ENCODE measurements at places on chromosomes 16 and 17. TPM values are rescaled to one million over a fixed set of nuclear protein-coding genes. Genes with fewer than 3 reads are reported as not detected.

G6PC1 gene
- not detected for total RNA-seq

SLC4A1 gene
- not detected for total RNA-seq

TNFSF13 gene
- 1.5 TPM for total RNA-seq

FAM83G gene
- total RNA-seq: 6.3 TPM

BLMH gene
- 27.5 TPM for total RNA-seq

ZNF287 gene
- total RNA-seq: 5.4 TPM

CCL7 gene
- 0.33 TPM for total RNA-seq

GP2 gene
- total RNA-seq: not detected

TP53TG3D gene
- total RNA-seq: 1.5 TPM

GRCh38 chr17:78774453-78774852 is 7.6 kb downstream of the CYTH1 start:
- no peaks in the 10 kb centered on the region for H3K36me3 ChIP-seq
- no peaks in the 10 kb centered on the region for H3K4me1 ChIP-seq
- H3K27ac ChIP-seq: no peak overlapping the region
- DNase-seq: no peak
- no peak overlapping the region for H3K4me3 ChIP-seq
- no peaks in the 10 kb centered on the region for H3K27me3 ChIP-seq

GRCh38 chr17:17487998-17488397 is 8.2 kb downstream of the RASD1 start:
- no peak overlapping the region for H3K4me3 ChIP-seq
- H3K4me1 ChIP-seq: no peaks in the 10 kb centered on the region
- H3K27me3 ChIP-seq: no peaks in the 10 kb centered on the region
- peaks cover 6% of the 10 kb centered on the region for H3K36me3 ChIP-seq
- no peak for DNase-seq

GRCh38 chr17:78767806-78768205 is 14.3 kb downstream of the CYTH1 start:
- no peaks in the 10 kb centered on the region for H3K4me1 ChIP-seq
- no peak overlapping the region for H3K4me3 ChIP-seq
- H3K27me3 ChIP-seq: no peaks in the 10 kb centered on the region
- no peak overlapping the region for H3K27ac ChIP-seq

- no peak for DNase-seq
- no peak overlapping the region for H3K4me3 ChIP-seq
- no peaks in the 10 kb centered on the region for H3K36me3 ChIP-seq
- no peaks in the 10 kb centered on the region for H3K27me3 ChIP-seq
- peaks cover 17% of the 10 kb centered on the region for H3K4me1 ChIP-seq
Observed at GRCh38 chr17:30375661-30376060, 3.1 kb upstream of the CPD start.

DNA sequence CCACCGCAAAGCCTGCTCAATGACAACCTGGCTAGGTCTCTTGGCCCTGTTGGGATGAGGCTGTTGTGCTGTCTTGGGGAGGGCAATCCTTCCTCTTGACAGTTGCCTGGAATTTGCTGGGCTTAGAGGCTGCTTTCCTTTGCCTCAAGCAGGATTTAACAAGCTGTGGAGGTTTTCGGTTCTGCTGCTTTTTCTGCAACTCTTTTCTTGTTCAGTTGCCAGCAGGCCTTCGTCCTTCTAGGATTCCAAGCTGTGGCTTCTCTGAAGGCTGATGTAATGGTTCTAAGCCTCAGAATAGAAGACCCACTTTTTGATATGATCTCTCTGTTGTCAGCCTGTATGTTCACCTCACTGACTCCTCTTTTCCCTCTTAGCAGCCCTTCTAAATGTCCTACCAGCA is 149.5 kb upstream of the HS3ST4 start:
- no peak overlapping the region for H3K4me3 ChIP-seq
- DNase-seq: no peak
- H3K27ac ChIP-seq: no peak overlapping the region

DNA sequence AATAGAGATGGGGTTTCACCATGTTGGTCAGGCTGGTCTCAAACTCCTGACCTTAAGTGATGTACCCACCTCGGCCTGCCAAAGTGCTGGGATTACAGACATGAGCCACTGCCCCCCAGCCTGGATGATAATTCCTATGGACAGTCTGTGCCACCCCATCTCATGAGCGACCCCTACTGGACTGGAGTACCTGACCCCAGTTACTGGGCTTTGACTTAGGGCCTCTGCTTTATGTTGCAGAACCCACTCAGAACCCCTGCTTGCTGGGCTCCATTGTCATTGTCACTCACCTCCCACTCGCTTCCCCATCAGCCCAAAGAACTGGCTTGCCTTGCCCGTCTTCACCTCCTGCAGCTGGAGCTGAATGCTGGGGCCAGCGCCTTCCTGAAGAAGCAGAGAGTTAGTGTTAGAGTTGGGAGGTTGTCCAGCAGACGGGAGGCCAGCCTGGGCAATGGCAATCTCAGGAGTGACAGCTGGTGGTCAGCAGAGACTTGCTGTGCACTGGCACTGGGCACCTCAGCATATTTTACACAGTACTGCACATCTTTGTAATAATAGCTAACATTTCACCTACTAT is 4.0 kb downstream of the TAC4 start:
- H3K27ac ChIP-seq: no peak overlapping the region
- H3K27me3 ChIP-seq: no peaks in the 10 kb centered on the region
- DNase-seq: no peak
- no peaks in the 10 kb centered on the region for H3K36me3 ChIP-seq
- H3K4me1 ChIP-seq: no peaks in the 10 kb centered on the region

GRCh38 chr17:7916385-7916682 is 245 bp upstream of the RNF227 start:
- peaks cover 3% of the 10 kb centered on the region for H3K36me3 ChIP-seq
- H3K27ac ChIP-seq: peak overlapping the region; percentile 82
- peak overlapping the region; percentile 51 for H3K4me3 ChIP-seq
- no peak for DNase-seq
- H3K27me3 ChIP-seq: no peaks in the 10 kb centered on the region

DNA sequence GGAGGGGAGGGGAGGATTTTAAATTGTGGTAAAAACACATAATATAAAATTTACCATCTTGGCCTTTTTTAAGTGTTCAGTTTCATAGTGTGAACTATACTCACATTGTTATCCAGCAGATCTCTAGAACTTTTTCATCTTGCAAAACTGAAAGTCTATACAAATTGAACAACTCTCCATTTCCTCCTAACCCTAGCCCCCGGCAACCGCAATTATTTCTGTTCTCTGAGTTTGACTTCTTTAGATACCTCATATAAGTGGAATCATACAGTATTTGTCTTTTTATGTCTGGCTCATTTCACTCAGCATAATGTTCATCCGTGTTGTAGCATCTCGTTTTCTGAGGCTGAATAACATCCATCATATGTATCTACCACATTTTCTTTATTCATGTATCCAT is 30.0 kb upstream of the MRTFB start:
- H3K27ac ChIP-seq: no peak overlapping the region
- H3K36me3 ChIP-seq: no peaks in the 10 kb centered on the region
- DNase-seq: no peak
- H3K27me3 ChIP-seq: no peaks in the 10 kb centered on the region
- H3K4me1 ChIP-seq: no peaks in the 10 kb centered on the region
- no peak overlapping the region for H3K4me3 ChIP-seq

DNA sequence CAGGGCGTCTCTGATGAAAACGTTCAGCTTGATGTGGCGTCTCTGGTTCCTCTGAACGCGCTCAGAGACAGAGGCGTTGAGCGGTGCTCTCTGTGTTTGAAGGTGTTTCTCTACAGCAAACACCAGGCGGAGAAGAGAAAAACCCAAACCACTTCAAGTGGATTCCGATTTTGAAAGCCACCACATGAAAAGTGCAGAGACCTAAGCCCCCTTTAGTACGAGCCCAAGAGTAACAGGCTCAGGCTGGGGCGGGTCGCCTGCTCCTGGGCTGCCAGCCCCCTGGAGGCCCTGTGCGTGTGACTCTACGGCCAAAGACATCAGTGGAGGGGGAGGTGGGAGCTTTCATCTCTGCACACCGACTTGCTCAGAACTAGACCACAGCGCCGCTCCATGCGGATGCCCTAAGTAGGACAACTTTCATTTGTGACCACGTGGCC is 328.4 kb downstream of the MAF start:
- no peaks in the 10 kb centered on the region for H3K36me3 ChIP-seq
- no peak overlapping the region for H3K4me3 ChIP-seq
- no peak for DNase-seq
- H3K27ac ChIP-seq: no peak overlapping the region
- no peaks in the 10 kb centered on the region for H3K4me1 ChIP-seq
- no peaks in the 10 kb centered on the region for H3K27me3 ChIP-seq

GRCh38 chr17:1487939-1488825 is 4.3 kb downstream of the MYO1C start:
- no peaks in the 10 kb centered on the region for H3K27me3 ChIP-seq
- peak overlapping the region; percentile 87 for H3K27ac ChIP-seq
- peak overlapping the region; percentile 43 for H3K4me3 ChIP-seq
- peak; percentile 84 for DNase-seq

GRCh38 chr17:27475981-27476895 is 20.0 kb downstream of the KSR1 start:
- DNase-seq: no peak
- H3K27ac ChIP-seq: no peak overlapping the region
- H3K27me3 ChIP-seq: no peaks in the 10 kb centered on the region
- H3K4me3 ChIP-seq: no peak overlapping the region
- H3K36me3 ChIP-seq: no peaks in the 10 kb centered on the region

DNA sequence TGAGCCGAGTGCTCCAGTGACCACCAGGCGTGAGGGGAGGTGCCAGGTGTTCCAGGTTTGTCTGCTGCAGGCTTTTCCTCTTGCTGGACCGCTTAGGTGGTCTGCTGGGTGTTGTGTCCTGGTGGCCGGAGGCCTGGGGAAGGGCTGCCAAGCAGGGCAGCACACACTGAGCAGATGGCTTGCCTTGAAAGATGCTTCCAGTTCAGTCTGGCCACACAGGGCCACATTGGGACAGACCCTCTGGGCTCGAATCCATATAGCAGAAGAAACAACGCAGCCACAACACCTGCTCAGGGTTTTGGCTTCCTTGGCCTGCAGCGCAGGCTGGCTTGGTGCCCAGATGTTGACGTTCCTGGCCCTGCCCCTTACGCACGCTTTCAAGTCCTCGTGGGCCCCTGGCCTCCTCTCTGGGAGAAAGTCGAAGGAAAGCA is 24.8 kb downstream of the GINS2 start:
- DNase-seq: peak; percentile 57
- peaks cover 31% of the 10 kb centered on the region for H3K36me3 ChIP-seq
- no peaks in the 10 kb centered on the region for H3K4me1 ChIP-seq
- no peak overlapping the region for H3K4me3 ChIP-seq

DNA sequence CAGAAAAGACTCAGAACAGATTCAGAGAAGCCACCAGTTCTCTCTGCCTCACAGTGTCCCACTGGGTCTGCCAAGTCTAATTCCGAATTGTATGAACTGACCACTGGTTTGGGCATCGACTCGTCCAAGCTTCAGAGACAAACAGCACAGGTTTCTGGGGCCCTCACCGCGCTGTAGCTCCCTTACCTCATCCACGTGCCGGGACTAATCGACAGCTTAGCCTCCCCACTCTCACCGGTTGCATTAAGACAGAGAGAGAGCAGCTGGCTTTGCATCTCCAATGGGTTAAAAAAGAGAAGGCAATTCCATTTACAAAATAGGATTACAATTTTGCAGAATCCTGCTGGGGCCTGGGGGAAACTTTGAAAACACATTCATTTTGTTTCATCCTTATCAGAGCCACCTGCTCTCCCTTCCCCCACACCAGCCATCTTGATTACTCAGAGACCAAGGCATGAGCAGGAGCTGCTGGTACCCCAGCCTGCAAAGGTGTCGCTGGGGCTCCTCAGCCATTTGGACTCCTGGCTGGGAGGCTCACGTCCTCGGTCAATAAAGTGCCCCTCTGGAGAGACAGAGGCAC is 95.3 kb upstream of the RPL38 start:
- no peaks in the 10 kb centered on the region for H3K27me3 ChIP-seq
- H3K27ac ChIP-seq: no peak overlapping the region
- no peaks in the 10 kb centered on the region for H3K4me1 ChIP-seq
- no peaks in the 10 kb centered on the region for H3K36me3 ChIP-seq
- DNase-seq: no peak

GRCh38 chr16:19704321-19705145 is 13.5 kb downstream of the KNOP1 start:
- peaks cover 17% of the 10 kb centered on the region for H3K4me1 ChIP-seq
- H3K27me3 ChIP-seq: no peaks in the 10 kb centered on the region
- peak overlapping the region; percentile 90 for H3K27ac ChIP-seq

GRCh38 chr17:76660656-76661042 is 17.1 kb upstream of the ST6GALNAC1 start:
- H3K4me3 ChIP-seq: no peak overlapping the region
- no peaks in the 10 kb centered on the region for H3K36me3 ChIP-seq
- H3K27me3 ChIP-seq: peaks cover 24% of the 10 kb centered on the region
- DNase-seq: no peak

DNA sequence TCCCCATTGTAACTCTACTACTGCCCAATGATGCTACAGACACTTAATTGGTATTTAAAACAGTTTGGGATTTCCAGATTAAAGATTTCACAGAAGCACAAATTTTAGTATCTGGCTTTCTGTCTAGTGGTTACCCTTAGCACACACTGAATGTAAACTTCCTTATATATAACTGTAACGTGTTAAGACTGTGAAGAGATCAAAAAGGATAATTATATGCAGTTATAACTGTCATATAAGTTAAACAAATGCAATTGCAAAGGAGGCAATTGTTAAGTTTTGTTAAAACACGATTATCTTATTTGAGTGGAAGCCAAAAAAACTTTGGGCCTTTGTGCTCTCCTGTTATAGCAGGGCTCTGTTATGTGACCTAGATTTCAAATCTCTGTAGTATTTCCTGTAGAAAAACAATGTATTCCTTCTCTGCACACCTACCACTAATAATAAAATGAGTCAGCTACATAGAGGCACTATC is 147.9 kb downstream of the STXBP4 start:
- H3K27ac ChIP-seq: no peak overlapping the region
- no peak for DNase-seq
- H3K4me3 ChIP-seq: no peak overlapping the region
- H3K27me3 ChIP-seq: no peaks in the 10 kb centered on the region
- H3K36me3 ChIP-seq: no peaks in the 10 kb centered on the region

- no peak overlapping the region for H3K4me3 ChIP-seq
- no peak overlapping the region for H3K27ac ChIP-seq
- H3K27me3 ChIP-seq: no peaks in the 10 kb centered on the region
- no peaks in the 10 kb centered on the region for H3K4me1 ChIP-seq
- peaks cover 20% of the 10 kb centered on the region for H3K36me3 ChIP-seq
Observed at GRCh38 chr16:548586-548985, 11.6 kb upstream of the PRR35 start.

- H3K27me3 ChIP-seq: no peaks in the 10 kb centered on the region
- H3K4me1 ChIP-seq: peaks cover 20% of the 10 kb centered on the region
- H3K27ac ChIP-seq: peak overlapping the region; percentile 97
Observed at GRCh38 chr17:81868674-81869220, 2.4 kb downstream of the ARHGDIA start.

DNA sequence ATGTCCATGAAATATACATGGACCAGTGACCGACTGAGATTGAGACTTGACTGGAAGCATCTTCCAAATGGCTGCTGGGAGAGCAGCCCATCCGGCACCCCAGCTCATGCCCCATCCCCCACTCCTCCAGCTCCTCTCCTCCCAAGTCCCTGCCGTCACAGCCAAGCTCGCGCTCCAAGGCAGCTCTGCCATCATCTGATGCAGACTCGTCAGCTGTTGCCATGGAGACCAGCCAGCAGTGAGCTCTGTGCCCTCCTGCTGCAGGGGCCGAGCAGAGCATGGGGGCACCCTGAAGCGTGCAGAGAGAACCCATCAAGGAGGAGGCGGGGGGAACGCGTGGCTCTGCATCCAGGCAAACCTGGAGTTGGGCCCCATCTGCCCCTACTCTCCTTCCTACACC is 74.5 kb upstream of the TNRC6C start:
- H3K4me1 ChIP-seq: no peaks in the 10 kb centered on the region
- no peak overlapping the region for H3K4me3 ChIP-seq
- peak; percentile 30 for DNase-seq
- H3K27ac ChIP-seq: no peak overlapping the region
- H3K36me3 ChIP-seq: no peaks in the 10 kb centered on the region

- H3K27me3 ChIP-seq: no peaks in the 10 kb centered on the region
- no peak overlapping the region for H3K4me3 ChIP-seq
- H3K27ac ChIP-seq: no peak overlapping the region
- peak; percentile 88 for DNase-seq
- H3K36me3 ChIP-seq: peaks cover 4% of the 10 kb centered on the region
Observed at GRCh38 chr17:47119746-47120520, 69.2 kb downstream of the CDC27 start.
